Adrenal gland (tissue), 19 donors: ENCODE measurements at places on chromosomes 16 and 17. TPM values are rescaled to one million over a fixed set of nuclear protein-coding genes. Genes with fewer than 3 reads are reported as not detected.

CD300LB gene
- 0.18 TPM for total RNA-seq

SULT1A4 gene
- total RNA-seq, result not detected

DNA sequence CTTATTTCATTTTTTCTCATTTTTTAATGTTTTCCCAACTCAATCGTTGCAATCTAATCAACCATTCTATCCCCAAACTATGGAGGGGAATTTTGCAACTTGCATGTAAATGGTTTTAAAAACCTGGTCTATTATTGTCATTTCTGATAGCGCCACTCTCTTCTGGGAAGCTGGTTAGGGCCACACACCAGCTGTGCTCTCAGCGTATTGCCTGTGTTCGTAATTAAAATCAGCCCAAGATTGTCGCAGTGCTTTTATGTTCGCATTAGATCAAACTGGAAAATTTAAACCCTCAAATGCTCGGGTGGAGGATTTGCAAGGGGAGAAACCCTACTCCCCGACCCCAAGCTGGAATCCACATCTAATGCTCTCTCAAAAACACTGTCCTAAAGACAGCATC is 123.5 kb upstream of the CACNG5 start:
- DNase-seq, result no peak

DNA sequence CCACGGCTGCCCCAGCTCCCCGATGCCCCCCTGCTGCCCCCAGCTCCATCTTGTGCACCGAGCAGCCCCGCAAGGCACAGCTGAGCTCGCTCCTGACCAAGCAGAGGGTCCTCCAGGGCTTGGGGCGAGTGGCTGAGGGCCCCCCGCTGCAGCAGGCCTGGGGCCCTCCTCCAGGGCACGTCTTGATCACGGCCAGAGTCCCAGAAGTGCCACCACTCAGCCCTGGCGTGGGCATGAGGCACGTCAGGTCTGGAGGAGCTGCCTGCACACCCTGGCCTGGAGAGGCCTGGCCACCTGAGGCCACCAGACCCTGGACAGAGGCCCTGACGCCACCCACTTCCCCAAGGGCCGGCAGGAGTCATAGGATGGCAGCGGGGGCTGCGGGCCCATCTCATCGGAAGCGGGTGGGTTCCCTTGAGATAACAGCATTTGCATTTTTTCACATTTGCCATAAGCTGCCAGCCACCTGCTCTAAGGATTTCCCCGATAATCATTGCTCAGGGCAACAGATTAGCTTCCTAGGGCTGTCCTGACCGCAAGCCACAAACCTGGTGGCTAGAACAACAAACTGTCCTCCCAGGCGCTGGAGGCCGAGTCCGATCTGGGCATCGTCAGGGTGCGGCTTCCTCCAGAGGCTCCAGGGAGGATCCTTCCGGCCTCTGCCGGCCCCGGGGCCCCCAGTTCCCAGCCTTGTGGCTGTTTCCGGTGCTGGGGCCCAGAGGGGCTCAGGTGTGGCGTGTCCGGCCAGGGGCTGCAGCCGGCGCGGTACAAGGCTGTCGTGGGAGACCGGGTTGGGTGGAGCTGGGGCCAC is 23.9 kb upstream of the C1QTNF8 start:
- no peak for DNase-seq

GRCh38 chr16:66924527-66925321 is 611 bp downstream of the RRAD start:
- DNase-seq, result peak; percentile 34

DNA sequence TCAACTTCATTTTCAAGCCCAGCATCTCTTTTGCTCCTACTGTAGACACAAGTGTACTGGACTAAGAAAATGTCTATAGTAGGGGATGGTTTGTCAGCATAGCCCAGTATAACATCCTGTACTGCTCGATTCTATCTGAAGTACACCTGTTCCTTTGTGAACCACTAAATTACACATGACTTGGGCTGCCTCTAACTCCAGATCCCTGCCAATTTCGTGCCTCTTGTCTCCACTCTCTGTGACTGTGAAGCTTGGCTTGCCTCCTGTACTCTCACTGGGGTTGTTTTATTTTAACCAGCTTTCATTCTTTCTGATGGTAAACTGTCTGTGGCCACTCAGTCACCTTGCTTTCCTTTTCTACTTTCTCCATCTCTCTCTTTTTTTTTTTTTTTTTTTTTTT is 24.5 kb downstream of the GFOD2 start:
- DNase-seq, result no peak

GRCh38 chr16:78307824-78308528 is 208.5 kb downstream of the WWOX start:
- DNase-seq, result no peak

DNA sequence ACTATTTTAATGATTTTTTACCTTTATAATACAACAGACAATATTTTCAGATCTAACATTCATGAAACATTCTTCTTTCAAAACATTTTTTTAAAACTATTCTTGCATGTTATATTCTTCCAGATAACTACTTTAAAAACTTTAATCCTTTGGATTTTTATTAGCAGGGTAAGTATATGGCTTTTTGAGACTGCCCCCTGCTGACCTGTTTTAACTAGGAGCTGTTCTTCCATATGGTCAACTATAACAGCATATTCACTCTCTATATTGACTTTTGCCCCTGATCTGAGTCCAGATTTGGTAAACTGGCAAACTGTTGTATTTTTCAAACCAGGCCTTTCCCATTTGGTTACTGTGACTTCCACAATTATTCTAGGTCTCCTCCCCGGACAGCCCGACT is 16.5 kb downstream of the ZNF18 start:
- no peak for DNase-seq
